WTC11 (cell line): ENCODE measurements at places on chromosomes 2 and 18.

DNA sequence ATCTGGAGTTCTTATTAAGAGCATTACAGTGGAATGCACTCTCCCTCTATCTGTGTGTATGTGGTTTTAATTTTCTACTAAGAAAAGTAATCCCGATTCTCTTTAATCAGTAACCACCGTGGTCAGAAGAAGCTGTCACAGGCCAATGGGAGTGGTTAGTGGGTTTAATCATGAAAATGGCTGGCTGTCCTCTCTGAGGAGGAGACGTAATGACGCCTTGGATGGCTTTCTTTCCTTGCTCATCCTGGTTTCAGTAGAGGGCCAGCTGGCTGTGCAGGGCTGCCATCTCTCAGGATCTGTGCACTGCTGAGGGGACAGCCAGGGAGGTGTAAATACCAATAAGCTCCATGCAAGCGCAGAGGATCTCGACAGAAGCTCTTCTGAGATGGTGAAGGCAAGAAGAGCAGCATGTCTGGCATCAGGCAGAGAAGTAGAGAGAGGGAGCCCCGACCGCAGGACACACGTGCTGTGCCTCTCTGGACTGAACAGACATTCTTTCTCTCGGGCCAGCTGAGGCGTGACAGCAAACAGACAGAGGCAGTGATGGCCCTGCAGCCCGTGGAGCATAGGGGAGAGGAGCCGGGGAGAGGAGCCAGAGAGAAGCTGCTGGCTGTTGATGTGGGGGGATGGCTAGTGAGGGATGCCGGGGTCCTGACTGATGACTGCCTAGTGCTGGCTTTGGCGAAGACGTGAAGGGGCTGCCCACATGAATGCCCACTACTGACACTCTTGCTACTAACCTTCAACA lies 65.1 kb upstream of the DAPL1 start:
- H3K27ac ChIP-seq = no peak overlapping the region
- H3K27me3 ChIP-seq = no peaks in the 10 kb centered on the region
- no peaks in the 10 kb centered on the region for H3K36me3 ChIP-seq
- DNase-seq = no peak
- H3K4me3 ChIP-seq = no peak overlapping the region

DNA sequence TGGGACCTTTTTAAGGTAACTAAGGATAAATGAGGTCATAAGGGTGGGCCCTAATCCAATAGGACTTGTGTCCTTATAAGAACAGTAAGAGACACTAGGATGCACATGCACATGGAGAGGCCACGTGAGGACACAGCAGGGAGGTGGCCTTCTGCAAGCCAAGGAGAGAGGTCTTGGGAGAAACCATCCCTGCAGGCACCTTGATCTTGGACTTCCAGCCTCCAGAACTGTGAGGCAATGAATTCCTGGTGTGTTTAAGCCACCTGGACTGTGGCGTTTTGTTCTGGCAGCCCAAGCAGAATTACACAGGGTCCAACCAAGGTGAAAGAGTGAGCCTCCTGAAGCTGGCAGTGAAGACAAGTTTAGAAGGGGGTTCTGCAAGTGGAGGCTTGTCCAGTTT lies 89.6 kb upstream of the IL1R2 start:
- DNase-seq = no peak
- peaks cover 17% of the 10 kb centered on the region for H3K4me1 ChIP-seq
- H3K27me3 ChIP-seq = peaks cover 3% of the 10 kb centered on the region
- H3K4me3 ChIP-seq = no peak overlapping the region
- H3K36me3 ChIP-seq = peaks cover 49% of the 10 kb centered on the region

- no peaks in the 10 kb centered on the region for H3K27me3 ChIP-seq
- H3K36me3 ChIP-seq = no peaks in the 10 kb centered on the region
- no peaks in the 10 kb centered on the region for H3K4me1 ChIP-seq
- H3K4me3 ChIP-seq = no peak overlapping the region
- DNase-seq = no peak
These were observed 224.5 kb downstream of the CCDC102B start for GRCh38 chr18:69022426-69022825.

DNA sequence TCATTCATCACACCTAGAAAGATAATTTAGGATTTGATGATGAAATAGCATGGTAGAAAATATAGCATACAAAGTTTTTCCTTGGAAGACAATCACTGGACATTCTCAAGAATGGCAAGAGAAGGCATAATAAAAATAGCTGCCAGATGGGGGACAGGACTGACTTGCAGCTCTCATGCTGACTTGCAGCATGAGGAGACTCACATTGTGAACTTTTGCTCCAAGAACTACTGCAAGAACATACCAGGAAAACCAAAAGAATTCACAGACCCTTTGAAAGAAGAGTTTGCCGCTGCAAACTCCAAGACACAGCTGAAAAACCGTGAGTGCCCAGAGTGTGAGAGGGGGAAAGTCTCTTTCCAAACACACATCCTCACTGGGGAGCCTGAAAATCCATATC lies 47.0 kb downstream of the CRYGD start:
- H3K36me3 ChIP-seq = peaks cover 10% of the 10 kb centered on the region
- H3K4me3 ChIP-seq = no peak overlapping the region
- DNase-seq = no peak

DNA sequence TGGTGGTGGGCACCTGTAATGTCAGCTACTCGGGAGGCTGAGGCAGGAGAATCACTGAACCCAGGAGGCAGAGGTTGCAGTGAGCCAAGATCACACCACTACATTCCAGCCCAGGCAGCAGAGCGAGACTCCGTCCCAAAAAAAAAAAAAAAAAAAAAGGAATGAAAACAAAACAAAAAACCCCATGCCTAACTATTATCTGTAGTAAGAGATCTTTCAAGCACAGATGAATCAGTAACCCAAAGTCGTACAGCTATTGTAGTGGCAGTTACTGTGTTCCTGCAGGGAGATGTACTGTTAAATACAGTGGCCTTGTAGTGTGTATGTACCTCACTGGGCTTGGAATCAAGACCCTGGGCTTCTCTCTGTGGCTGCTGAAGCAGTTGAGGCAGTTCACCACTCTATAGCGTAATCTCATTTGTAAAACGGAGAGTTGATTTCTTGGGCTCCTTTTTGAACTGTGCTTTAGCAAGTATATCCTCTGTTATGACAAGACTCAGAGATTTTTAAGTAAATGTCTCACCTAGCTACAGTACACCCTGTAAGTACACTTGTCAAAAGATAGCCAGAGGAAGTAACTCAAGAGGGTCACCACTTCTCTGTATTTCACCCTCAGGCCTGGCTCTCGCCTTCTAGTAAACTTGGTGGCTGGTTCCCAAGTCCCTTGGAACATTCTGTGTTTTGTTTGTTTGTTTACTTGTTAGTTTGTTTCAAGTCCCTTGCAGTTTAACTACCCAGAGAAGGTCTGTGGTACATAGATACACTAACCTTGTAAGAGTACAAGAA lies 109.6 kb upstream of the FOSL2 start:
- H3K36me3 ChIP-seq = no peaks in the 10 kb centered on the region
- H3K4me3 ChIP-seq = no peak overlapping the region
- no peak overlapping the region for H3K27ac ChIP-seq
- no peaks in the 10 kb centered on the region for H3K4me1 ChIP-seq
- H3K27me3 ChIP-seq = no peaks in the 10 kb centered on the region

DNA sequence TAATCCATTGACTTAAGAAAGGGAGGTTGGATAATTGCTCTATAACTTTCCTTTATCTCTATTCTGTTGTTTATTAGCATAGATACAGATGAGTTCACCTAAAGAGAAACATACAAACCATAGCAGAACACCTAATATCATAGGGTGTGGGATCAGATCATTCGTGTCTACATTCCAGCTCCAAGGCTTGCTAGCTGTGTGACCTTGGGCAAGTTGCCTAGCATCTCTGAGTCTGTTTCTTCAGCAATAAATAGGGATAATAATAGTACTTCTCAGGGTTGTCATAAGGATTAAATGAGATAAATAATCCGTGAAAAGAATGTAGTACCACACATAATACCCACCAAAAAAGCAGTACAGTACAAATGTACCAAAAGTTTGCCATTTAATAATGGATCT lies 126.2 kb downstream of the PLB1 start:
- DNase-seq = no peak
- no peak overlapping the region for H3K27ac ChIP-seq
- H3K27me3 ChIP-seq = no peaks in the 10 kb centered on the region; the same call in 1 of the 2 replicates
- H3K4me3 ChIP-seq = no peak overlapping the region

DNA sequence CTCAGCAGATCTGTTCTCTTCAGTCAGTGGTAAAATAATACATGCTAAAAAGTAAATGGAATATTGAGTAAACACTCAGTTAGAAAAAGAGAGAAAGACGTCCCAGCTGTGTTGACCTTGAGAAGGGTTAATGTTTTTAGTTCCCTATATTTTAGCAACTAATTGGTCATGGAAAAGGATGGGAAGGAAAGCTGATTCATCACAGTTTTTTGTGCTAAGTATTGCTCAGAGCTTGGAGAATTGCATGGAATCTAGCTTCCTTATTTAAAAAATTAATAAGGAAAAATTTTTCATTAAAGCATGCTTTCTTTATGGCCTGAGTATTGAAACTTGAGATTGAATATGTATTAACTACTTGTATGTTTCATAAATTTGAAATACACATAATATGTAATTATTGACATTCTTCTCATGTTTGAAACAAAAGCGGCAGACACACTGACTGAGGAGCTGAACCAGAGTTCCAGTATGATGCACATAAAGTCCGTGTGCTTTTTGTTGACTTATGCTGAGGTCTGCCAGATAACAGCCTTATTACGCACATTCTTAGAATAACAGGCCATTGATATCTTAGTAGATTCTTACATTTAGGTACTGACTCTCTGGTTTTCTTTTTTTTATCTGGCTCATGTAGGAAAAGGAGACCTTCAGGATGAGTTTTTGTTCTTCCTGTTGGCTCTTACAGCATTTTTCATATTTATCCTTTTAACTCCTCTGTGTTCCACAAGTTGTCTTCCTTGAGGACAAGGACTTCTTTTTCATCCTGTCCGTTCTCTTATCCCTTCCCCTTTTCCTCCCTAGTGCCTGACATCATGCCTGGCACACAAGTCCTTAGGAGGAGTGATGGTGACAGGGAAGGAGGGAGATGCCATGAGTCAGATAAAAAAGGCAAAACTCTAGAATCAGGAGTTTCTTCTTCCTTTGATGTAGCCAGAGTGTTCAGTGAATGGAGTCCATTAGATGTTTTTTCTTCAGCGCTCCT lies 194.1 kb downstream of the PTPRM start:
- H3K36me3 ChIP-seq = no peaks in the 10 kb centered on the region
- DNase-seq = no peak
- no peak overlapping the region for H3K27ac ChIP-seq
- H3K4me1 ChIP-seq = peaks cover 26% of the 10 kb centered on the region
- no peak overlapping the region for H3K4me3 ChIP-seq

DNA sequence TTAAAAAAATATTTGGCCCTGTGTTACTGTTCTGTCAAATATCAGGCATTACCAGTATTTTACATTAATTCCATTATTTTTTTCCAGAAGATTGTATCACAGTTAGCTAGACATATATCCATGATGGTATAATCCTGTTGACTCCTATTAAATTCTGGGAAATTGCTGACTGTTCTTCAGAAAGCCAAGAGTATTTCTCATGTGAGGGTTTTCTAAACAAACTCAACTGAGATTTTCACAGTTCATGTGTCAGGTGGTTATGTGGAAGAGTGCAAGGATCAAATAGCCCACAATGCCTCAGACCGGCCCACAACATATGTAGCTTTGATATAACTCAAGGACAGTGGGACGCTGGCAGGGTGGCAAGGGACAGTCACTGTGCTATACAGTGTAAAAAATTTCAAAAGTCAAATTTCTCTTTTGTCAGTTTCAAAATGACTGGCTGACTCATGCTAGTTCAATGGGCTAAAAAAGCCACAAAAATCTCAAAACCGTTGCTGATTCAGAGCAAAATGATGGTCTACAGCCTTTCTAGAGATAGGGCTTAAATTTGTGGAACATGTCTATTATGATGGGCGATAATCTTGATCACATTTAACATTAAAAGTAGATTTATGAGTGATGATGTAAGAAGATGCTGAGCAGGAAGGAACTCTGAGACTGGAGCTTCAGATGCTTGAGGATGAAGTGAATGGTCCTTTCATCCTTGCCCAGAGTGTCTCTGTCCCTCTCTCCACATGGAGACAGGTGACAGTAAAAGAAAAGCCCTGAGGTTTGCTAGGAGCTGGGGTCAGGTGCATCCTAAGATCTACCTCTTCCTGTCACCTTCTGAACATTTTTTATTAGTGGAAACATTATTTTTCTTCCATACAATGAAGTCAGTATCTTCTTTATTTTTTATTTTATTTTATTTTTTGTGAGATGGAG lies 175.8 kb upstream of the PIEZO2 start:
- no peak overlapping the region for H3K27ac ChIP-seq
- H3K27me3 ChIP-seq = no peaks in the 10 kb centered on the region
- DNase-seq = no peak

DNA sequence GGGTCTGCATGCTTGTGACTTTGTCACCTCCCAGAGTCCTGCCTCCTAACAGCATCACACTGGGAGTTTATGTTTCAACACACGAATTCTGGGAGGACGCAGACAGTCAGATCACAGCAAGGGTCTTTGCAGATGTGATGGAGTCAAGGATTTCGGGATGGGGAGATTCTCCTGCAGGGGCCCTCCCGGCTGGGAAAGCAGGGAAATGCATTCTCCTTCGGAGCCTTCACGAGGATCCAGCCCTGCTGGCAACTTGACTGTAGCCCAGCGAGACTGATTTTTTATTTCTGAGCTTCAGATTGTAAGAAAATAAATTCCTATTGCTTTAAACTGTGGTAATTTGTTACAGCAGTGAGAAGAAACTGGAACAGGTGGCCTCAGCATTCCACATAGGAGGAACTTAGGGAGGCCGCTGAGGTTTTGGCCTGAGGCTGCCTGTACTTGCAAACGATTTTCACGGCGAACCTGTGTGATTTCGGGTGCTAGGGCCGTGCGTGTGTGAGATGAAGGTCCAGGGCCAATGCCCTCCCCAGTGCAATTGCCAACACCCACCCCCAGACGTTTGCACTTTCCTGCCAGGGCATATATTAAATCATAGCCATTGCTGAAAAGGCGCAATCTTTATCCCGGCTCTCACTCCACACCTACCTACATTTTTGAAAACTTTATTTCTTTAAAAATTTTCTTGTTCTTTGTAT lies 79.8 kb downstream of the ASB1 start:
- H3K4me1 ChIP-seq = peaks cover 22% of the 10 kb centered on the region
- no peaks in the 10 kb centered on the region for H3K27me3 ChIP-seq
- no peak overlapping the region for H3K27ac ChIP-seq
- peaks cover 3% of the 10 kb centered on the region; the same call in 1 of the 2 replicates for H3K36me3 ChIP-seq
- no peak for DNase-seq

DNA sequence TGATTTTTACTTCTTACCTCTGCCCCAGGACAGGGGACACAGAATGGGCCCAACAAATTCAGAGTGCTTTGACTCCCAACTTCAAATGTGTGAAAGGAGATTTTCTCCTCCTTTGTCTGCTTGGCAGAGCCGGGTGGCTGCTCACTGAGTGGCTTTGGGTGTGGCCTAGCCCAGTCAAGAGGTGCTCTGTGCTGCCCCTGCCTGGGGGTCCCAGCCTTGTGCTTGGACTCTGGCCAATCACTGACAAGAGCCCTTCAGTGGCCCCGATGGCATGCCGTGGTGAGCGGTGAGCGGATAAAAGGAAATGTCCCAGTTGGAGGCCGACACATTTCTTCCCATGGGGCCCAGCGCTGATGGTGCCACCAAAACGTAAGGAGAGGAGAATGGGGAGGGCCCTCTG lies 259.2 kb downstream of the CELF4 start:
- no peak for DNase-seq
- no peak overlapping the region for H3K4me3 ChIP-seq
- no peaks in the 10 kb centered on the region for H3K36me3 ChIP-seq
- H3K27ac ChIP-seq = no peak overlapping the region
- 0 out of 2 replicates have a peak, but pooled peaks cover 2% of the 10 kb centered on the region for H3K27me3 ChIP-seq
- peaks cover 8% of the 10 kb centered on the region; the same call in 1 of the 2 replicates for H3K4me1 ChIP-seq
